NCI-H187 treated with DMSO at 0.1 percent for 48 hours (cell line): ENCODE measurements at places on chromosomes 11 and 22.
A peak's percentile ranks its signal among the peaks of the same experiment; 100 is the strongest.

DNA sequence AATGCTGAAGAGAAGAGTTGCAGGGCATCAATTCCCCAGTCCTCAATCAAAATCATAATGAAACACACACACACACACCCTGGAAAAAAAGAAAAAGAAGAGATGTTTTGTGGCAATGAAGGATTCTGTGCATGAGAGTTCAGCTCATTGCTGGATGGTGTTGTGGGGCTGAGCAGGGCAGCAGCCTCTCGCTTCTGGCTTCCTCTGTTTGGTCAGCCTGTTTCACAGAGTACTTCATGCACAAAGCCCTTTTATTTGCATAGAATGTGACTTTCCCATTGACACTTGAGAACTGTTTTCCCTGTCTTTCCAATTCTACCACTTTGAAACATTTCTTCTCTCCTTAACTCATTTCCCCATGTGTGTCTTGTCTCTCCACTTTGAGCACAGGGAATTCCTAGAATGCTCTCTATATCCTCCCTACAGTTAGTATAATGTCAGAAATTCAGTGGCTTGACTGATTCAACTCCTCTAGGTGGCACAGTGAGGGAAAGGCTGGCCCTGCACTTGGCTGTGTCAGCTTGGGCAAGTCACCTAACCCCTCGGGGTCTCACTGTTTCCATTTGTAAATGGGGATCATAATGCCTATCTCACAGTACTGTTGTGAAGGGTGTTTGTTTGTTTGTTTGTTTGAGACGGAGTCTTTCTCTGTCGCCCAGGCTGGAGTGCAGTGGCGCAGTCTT is 25.4 kb upstream of the BSX start:
- no peak for DNase-seq

- DNase-seq, result no peak
Observed at GRCh38 chr22:26553056-26553752, 36.7 kb downstream of the TPST2 start.

GRCh38 chr11:1879941-1880720 is 11.6 kb downstream of the PRR33 start:
- DNase-seq, result no peak

GRCh38 chr22:26985931-26986782 is 328.8 kb downstream of the MIAT start:
- no peak for DNase-seq

GRCh38 chr11:2526808-2527381 is 82.1 kb downstream of the KCNQ1 start:
- no peak for DNase-seq

- no peak for DNase-seq
Observed at GRCh38 chr11:61516675-61517572, 8.4 kb downstream of the LRRC10B start.

GRCh38 chr11:80365076-80365725 is 924.4 kb upstream of the TENM4 start:
- no peak for DNase-seq

GRCh38 chr22:39115977-39116621 is 19.1 kb downstream of the APOBEC3H start:
- DNase-seq, result no peak

- no peak for DNase-seq
Observed at GRCh38 chr11:115008799-115009198, 330.5 kb downstream of the NXPE2 start.

DNA sequence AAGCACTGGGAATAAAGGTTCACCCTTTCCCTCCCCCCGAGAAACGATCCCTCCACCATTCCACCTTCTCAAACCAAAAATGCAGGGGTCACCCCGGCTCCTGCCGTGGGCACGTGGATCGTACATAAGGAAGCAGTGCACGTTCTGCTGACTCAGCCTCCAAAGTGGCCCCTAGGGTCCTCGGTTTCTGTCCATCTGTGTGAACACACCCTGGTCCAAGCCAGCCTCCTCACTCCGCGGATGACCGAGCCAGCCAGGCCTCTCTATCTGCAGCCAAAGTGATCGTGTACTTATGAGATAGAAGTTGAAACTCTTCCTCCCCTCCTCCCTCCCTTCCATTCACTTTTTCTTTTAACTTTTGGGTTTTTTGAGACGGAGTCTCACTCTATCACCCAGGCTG is 16.2 kb downstream of the C11orf24 start:
- DNase-seq, result no peak

DNA sequence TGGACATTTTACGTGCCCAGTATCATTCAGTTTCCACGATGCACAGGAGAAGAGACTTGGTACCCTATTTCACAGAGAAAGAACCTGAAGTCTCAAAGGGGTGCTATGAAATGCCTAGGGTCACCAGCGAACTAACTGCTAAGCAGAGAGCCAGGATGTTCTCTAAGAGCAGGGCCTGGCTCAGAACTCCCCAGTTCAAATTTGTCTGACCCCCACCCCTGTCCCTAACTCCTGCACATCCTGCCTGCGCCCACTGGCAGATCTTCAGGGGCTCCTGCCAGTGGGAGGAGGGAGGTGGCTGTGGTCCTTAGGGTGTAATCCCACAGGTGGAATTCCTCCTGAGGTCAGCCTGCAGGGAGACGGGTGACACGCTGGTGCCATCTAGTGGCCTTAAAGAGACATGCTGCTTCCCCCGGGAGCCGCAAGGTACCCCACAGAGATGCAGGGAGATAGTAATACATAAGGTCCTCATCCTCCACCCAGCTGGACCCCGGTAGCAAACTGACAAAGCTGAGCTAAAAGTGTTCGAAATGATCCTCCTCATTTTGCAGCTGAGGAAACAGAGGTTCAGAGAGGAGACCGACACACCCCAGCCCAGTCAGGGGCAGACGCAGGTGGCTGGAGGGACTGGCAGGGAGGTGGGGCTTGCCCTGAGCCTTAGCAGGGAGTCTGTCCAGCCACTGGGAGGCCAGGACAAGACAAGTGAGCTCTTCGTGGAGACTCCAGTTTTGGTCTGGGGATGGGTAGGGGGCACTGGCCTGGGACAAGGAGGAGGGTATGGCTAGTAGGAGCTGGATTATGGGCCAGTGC is 34.1 kb downstream of the MB start:
- peak; percentile 1 for DNase-seq

GRCh38 chr11:125994509-125994908 is 48.7 kb downstream of the VSIG10L2 start:
- no peak for DNase-seq

DNA sequence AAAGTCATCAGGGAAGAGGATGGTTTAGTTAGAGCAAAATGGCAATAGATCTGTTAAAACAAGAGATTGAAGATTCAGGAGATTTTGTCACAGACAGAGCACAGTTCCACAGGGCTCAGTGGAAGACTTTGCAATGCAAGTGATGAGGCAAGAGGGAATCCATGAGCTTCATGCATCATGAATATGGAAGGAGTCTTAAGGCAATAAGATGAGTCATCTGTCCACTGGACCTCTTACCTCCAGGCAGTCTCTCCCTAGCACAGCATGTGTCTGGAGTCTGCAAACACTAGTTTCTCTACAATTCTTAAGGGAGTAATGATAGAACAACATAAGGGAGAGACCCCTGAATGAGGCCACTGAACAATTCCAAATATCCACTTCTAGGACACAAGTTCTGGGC is 245.7 kb downstream of the NXPE2 start:
- no peak for DNase-seq

GRCh38 chr11:132840660-132841059 is 691.6 kb downstream of the OPCML start:
- no peak for DNase-seq

DNA sequence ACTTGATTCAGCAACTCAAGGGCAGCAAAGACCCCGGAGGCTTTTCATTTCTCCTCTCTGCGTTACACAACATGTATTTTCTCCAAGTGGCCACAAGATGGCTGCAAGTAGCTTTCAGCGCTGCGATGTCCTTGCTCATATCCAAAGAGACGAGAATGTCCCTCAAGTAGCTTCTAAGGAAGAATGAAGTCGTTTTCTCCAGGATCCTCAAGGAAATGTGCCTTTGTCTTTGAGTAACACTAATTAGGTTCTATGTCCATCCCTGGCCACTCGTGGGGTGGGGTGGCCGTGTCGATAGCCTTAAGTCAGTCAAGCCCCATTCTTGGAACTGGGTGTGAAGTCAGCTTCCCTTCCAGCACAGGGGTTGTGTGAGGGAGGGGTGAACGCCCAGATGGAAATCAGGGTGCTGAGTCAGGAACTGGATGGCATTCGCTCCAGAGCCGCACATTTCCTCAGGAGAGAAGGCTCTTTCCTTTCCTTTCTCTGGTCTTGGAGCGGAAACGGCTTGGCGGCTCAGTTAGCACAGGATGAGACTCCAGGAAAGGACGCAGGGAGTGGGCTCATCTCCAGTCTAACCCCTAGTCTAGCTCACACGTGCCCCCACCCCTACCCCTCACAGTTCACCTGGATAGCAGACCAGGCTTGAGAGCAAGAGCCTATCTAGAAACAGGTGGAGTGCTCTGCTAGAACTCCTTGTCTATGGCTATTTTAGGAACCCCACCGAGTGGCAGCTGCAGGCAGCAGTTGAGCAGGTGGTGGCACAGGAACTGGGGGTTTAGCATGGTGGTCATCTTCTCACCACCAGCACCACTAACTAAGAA is 44.3 kb downstream of the NNMT start:
- DNase-seq, result no peak

DNA sequence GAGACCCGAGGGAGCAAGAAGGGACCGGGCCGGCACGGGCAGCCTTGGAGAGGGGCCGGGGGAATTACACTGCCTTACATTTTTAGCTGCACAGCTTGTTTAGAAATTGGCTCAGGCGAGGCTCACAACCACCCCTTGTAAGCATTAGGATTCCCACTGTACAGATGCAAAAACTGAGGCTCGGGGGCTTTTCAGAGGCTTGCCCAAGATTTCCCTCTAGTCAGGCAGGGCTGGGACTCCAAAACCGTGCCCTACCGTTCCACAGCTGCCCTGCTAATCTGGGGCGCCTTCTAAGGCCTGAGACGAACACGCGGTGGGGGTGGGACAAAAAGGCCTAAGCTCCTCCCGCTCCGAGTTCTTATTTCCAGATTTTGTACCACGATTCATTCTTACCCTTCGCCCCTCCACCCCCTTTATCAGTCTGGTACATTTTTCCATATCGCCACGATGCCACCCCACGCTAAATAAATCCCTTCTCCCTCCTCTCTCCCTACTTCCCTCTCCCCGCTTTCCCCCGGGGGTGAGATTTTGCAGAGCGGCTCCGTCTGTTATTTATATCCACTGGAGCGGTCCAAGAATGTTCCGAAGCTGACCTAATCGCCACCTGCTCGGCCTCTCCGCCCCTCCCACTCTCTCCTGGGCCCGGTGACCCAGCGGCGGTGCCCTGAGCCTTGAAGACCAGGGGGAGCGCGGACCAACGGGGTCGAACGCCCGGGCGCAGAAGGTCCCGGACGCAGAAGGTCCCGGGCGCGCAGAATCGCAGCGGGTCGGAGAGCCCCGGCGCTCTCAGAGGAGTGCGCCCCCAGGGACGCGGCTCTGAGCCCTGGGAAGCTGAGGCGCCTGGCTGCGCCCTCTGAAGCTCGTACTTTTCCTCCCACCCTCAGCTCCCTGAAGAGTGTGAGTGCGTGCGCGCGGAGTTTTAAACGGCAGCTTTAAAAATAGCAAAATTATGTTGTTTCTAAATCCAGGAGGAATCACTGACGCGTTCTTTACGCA is 764 bp upstream of the PACSIN3 start:
- DNase-seq, result no peak

- DNase-seq, result no peak
Observed at GRCh38 chr11:134074346-134074745, 5.5 kb downstream of the JAM3 start.

DNA sequence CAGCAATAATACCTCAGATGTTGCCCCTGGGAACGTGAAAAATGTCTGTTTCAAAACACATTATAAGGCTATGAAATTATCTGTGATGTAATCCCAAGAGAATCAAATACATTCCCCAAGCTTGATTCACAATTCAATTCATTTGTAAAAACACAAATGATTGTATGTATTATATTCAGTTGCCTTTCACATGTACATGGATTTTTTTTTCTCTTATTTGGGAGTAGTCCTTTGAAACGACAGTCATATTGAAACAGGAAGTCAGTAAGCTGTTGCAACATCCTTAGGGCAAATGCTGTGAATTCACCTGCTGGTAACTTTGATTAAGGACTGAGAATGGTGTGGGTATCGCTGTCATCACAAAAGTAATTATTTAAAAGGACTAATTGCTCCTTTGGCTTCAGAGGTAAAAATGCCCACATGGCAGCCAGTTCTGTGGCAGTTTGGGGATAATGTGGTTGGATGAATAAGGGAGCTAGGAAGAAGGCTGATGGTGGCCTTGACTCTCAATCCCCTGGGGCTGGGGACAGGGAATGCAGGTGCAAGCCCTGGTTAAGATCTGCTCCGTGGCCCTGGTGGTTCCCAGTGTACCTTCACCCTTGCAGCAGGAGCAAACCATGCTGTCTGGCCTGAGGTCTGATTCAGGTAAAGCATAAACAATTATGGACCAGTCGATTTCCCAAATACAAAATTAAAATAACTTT is 13.2 kb downstream of the EHF start:
- no peak for DNase-seq

GRCh38 chr11:2798951-2799761 is 86.4 kb downstream of the CDKN1C start:
- DNase-seq, result no peak

DNA sequence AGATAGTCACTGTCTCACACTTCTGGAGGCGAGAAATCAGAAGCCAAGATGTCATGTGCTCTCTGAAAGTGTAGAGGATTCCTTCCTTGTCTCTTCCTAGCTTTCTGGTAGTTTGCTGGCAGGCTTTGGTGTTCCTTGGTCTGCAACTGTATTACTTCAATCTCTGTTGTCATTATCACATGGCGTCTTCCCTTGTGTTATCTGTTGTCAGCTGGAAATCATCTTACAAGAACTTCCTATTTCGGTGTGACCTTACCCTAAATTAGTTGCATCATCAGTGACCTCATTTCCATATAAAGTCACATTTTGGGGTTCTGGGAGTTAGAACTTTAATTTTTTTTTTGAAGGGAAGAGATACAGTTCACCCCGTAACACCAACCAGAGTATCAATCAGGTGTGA is 3.3 kb upstream of the LIN7C start:
- DNase-seq, result no peak

- DNase-seq, result no peak
Observed at GRCh38 chr11:112817376-112817775, 143.8 kb upstream of the NCAM1 start.

- DNase-seq, result no peak
Observed at GRCh38 chr22:44718418-44718817, 16.4 kb downstream of the PRR5 start.
